ENCODE measurements at places on chromosomes 2 and 18.

GRCh38 chr18:4441098-4441497 lies 14.0 kb downstream of the DLGAP1 start:
- no peak for DNase-seq

DNA sequence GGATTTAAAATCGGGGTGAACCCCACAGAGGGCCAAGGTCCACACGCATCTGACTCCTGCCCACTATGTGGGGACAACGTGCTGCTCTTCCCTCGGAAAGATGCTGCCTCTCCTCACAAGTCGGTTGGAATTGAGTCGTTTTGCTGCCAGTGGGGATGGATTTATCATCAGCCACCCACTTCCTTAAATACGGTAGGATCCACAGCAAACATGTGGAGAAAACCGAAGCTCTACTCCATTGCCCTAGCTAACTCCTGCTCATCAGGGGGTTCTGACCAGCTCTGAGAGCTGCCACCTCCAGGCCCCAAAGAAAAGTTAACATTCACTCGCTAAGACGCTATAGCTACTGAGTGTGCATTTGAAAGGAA lies 80.9 kb downstream of the CHRNA1 start:
- DNase-seq, result no peak

DNA sequence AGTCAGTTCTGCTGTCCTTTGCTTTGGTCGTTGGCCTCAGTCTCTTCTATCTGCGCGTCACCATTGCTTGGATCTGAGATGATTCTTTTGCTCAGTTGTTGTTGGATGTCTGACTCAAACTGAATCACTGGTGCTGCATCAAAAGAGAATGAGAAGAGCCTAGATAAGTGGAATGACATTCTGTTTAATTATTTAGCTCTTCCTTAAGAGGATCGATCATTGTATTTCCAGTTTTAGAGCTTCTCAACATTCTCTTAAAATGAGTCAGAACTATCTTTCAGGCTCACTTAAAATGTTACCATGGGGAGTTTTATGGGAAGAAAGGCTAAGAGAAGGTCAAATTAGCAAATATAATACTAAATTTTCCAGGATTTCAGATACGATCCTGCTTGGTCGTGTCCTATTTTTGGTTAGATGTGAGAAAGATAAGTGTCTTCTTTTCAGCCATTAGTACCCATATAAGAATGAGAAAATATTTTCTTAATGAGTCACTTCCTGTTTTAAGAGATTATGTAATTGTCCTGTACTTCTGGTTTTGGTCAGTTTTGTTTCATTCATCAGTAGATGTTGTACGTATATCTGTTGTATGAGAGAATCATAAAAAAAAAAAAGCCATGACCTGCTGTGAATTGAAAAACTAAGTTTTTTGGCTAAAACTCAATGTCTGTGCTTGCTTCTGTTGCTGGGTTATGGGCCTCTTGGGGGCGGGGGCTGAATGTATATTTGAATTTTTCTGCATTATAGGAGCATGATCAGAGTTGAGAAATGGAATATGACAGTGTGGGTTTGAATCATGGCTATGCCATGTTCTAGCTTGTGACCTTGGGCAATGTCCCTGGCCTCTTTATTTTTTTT lies 31.6 kb upstream of the CASP10 start:
- DNase-seq, result no peak

- DNase-seq, result no peak
Measured at GRCh38 chr18:38475686-38476085, 910.1 kb upstream of the CELF4 start.

- DNase-seq, result no peak
Measured at GRCh38 chr2:158753641-158754611, 41.2 kb upstream of the DAPL1 start.

DNA sequence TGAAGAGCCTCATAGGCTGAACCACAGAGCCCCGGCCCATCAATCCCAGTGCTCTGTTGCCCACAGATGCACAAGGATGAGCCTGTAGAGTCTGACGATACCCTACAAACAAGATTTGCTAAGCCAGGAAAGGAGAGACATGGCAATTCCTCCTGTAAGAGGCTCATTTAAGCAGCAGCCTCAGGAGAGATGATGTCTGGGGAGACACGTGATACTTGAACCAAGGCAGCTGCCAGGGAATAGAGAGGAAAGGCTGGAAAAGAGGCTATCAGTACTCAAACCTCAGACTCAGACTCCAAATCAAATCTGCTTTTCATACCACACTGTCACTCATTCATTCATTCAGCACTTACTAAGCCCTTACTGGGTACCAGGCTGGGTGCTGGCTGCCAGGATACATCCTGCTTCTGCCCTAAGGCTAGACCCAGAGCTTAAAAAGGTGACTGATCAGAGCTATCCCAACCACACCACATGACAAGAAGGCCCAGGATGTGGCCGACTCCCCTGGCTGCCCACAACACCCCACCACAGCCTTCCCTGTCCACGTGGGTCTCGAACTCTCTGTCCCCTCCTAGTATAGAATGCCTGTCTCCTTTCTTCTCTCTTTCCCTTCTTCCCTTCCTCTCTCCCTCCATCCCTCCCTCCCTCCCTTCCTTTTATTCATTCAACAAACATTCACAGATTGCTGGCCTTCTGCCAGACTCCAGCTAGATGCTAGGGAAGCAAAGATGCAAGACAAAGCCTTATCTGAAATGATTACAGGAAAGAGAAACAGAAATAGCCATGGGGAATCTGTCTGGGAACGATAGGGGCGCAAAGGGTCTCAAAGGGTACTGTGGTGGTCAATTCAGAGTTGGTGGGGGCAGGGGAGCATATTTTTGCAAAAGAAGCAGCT lies 23.4 kb upstream of the KCNK3 start:
- no peak for DNase-seq

- DNase-seq, result no peak
Measured at GRCh38 chr2:152513681-152514080, 178.7 kb downstream of the FMNL2 start.

- DNase-seq, result no peak
Measured at GRCh38 chr2:45869165-45869501, 217.7 kb downstream of the PRKCE start.

- no peak for DNase-seq
Measured at GRCh38 chr18:26853401-26853800, 12.1 kb downstream of the AQP4 start.

DNA sequence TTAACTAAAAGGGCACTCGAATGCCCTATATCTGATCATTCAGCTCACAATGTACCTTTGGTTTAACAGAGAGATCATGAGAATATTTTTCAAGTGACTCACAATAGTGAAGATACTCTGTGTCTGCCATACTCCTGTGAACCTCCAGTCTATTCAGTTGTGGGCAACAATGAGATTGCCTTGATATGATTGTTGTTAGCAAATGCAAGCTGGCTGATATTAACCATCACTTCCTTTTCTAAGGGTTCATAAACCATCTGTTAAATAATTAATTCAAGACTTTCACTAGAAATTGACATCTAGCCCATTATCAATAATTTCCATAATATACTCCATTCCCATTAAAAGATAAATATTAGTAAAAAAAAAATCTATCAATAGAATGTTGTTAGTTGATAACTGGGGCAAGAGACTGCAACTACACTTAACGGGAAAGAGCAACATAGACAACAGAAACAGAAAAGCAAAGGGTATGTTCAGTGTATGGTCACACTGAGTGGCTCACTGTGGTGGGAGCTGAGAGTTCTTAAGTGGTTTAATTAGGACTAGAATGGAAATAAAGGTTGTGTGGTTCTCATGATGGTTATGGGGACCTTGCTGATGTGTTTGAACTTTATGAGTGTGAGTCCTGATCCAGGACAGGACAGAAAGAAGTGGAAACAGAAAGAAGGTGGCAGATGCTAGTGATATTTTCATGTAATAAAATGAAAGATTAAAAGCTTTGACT lies 11.9 kb downstream of the IL18RAP start:
- no peak for DNase-seq

DNA sequence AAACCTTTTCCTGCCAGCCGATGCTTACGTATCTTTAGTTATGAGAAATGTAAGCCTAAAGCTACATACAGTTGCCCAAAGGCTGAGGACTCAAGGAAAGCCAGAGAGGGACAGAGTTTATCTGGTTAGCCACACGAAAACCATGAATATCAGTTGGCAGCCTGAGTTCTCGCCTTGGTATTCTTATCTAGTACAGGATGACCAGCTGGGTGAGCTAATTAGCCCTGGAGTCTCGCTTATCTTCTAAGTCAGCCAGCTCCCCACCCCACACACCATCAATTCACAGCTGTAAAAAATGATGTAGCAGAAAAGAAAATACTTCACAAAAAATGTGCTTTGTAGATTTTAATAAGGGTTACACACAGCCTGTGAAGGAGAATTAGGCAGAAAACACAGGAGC lies 617.5 kb upstream of the SOX11 start:
- DNase-seq, result no peak

DNA sequence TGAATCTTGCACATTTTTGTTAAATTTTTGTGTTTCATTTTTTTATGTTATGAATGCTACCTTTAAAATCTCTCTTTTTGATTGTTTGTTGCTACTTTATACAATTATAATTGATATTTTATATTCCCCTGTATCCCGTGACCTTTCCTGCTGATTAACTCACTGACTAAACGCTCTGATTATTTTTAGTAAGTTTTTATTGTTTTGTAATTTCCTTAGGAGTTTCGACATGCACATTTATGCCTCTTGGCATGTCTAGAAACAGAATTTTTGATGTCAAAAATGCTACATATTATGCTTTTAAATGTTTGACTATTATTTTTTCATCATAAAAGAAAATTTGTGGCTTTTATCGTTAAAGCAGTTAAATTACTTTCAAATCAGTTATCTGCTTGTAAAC lies 1131.6 kb upstream of the TMEFF2 start:
- DNase-seq, result no peak

DNA sequence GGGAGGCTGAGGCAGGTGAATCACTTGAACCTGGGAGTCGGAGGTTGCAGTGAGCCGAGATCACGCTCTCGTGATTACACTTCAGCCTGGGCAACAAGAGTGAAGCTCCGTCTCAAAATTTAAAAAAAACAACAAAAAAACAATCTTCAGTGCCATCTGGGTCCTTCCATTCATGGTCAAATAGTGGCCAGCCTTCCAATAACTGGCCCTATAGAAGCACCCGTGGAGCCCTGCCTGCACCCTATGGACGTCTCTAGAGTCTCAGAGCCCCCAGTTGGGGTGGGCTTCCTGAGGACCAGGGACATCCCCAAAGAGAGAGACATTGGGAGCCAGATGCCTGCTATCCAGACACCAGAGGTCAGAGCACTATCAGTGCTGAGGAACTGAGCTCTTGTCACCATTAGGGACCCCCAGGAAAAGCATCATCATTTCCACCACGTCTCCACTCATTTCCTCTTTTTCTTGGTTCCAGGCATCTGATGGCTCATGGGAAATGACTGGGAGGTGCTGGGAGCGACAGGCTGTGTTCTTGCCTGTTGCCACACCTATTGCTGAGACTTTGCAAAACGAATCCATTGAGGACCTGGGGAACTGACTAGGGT lies 9.4 kb downstream of the NEU2 start:
- DNase-seq, result no peak

GRCh38 chr18:7545734-7546133 lies 21.4 kb upstream of the PTPRM start:
- no peak for DNase-seq

DNA sequence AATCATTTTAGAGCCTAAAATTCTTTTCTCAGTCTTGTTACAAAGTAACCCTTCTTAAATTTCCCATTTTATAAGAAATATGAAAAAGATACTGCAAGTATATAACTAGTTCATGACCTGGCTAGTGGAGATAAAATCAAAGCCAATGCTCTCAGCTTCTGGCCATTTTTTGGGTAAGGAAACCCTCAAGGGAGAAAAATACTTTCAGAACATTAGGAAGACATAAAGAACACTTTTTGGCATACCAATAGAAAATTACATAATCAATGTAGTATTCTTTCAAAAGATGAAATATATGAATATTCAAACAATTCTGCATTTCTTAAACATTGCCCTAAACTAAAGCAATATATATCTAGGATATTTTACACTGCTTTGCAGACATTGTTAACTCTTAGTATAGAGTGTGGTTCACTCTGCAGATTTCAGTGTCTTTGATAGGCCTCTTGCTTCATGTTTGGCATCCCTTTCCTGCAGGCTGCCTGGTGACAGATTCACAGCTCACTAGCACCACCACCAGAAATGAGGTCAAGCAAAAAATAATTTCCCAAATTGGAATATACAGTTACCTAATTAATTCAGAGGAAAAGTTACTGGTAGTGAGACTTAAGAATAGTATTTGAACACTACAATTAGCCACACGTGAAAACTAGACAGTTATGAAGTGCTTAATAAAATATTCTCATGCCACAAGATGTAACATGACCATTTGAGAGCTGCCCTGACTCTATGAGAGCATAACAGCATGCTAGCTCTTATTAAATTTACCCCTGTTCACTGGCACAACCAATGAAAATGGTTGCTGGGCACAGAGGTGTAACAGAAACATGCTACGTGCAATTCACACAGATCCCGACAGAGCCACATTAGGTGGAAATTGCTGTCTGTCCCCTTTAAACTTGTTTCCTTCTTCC lies 36.0 kb downstream of the PAIP2B start:
- DNase-seq, result no peak

- DNase-seq, result no peak
Measured at GRCh38 chr2:71730785-71731383, 277.5 kb downstream of the DYSF start.

DNA sequence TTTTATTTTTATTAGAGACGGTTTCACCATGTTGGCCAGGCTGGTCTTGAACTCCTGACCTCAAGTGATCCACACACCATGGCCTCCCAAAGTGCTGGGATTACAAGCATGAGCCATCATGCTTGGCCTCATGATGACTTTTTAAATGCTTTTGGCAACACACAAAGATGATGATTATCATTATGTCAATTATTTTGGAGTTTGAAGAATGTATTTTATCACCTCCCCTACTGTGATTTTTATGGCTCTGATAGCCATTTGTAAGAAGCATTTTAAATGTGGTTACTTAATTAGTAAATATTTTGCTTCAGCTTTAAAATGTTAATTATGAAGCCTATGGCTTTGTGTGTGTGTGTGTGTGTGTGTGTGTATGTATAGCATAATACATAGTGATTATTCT lies 45.1 kb upstream of the RAB27B start:
- DNase-seq, result no peak

DNA sequence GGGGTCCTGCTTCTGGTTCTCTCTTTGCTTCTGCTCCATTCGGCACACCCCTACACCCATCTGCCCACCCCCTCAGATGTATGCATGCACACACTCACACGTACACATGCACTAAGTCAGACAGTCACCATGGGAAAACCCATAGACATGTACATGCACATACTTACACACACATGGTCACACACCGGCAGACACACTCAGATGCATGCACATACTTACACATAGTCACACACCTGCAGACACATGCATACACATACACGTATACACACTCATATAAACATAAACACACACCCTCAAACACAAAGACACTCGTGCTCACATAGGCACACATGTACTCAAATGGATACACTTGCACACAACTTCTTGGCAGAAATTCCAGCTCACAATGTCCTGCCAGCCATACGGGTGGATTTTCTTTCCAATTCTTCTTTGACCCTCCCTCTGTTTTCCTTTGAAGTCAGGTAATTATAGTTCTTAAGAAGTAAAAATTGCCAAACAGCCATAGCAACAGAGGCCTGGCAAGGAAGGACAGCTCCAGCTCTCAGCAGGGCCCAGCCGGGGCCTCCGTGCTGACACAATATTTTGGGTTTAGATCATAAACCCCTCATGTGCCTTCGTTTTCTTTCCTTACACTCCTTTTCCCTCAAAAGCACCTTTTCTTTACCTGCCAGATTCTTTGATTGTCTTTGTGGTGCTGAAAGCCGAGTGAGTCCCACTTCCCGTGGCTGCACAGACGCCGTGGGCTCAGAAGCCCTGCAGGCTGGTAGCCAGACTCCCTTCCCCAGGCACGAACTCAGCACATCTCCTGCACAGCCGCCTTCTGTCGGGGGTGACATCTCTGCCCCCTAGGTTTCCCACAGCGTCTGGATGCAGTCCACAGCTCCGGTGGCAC lies 195.7 kb downstream of the ARL4C start:
- no peak for DNase-seq

- DNase-seq, result no peak
Measured at GRCh38 chr18:26579941-26580618, 31.7 kb upstream of the KCTD1 start.
